Uterine smooth muscle cell (primary cell): ENCODE measurements at places on chromosomes 11 and 22. TPM values are rescaled to one million over a fixed set of nuclear protein-coding genes. Genes with fewer than 3 reads are reported as not detected.

VPREB1 gene
- total RNA-seq = not detected in 2 replicates

KCNJ11 gene
- not detected in 2 replicates for total RNA-seq

OR52I1 gene
- not detected in 2 replicates for total RNA-seq

B4GALNT4 gene
- 1.00 and 1.8 TPM in 2 replicates for total RNA-seq

RIN1 gene
- total RNA-seq = 32.5 and 58.7 TPM in 2 replicates

DCHS1 gene
- 35.2 and 50.1 TPM in 2 replicates for total RNA-seq

NOX4 gene
- 4.0 and 6.7 TPM in 2 replicates for total RNA-seq

LMO1 gene
- total RNA-seq = not detected in 2 replicates

PHF21B gene
- under 0.01 TPM in 1 of 2 replicates, not detected in the other for total RNA-seq

ACTN3 gene
- total RNA-seq = under 0.01 TPM in 1 of 2 replicates, not detected in the other

LRRC32 gene
- total RNA-seq = 7.5 and 35.9 TPM in 2 replicates

SLC22A25 gene
- total RNA-seq = not detected in 2 replicates

CCDC157 gene
- total RNA-seq = 1.6 and 2.5 TPM in 2 replicates

ELFN2 gene
- 0.25 and 1.00 TPM in 2 replicates for total RNA-seq

KCNE3 gene
- 0.22 and 5.2 TPM in 2 replicates for total RNA-seq

HEPN1 gene
- not detected in 2 replicates for total RNA-seq

SEZ6L gene
- total RNA-seq = not detected in 2 replicates

ATP6V1E1 gene
- 146 and 168 TPM in 2 replicates for total RNA-seq

MS4A4A gene
- not detected in 2 replicates for total RNA-seq

UPK3A gene
- not detected in 2 replicates for total RNA-seq

RIMBP3C gene
- total RNA-seq = 0.11 and 0.25 TPM in 2 replicates

ELMOD1 gene
- 1.00 and 1.1 TPM in 2 replicates for total RNA-seq

GNG3 gene
- total RNA-seq = not detected in 2 replicates

BRMS1 gene
- total RNA-seq = 45.5 and 73.5 TPM in 2 replicates

TESMIN gene
- 0.87 and 1.7 TPM in 2 replicates for total RNA-seq

GLB1L2 gene
- total RNA-seq = 0.37 and 0.44 TPM in 2 replicates

C11orf65 gene
- 1.2 and 1.5 TPM in 2 replicates for total RNA-seq

NLRP14 gene
- 0.50 and 0.66 TPM in 2 replicates for total RNA-seq

B3GAT3 gene
- 34.3 and 50.9 TPM in 2 replicates for total RNA-seq

CREB3L1 gene
- 15.5 and 27.1 TPM in 2 replicates for total RNA-seq

CYB5R3 gene
- total RNA-seq = 46.8 and 59.0 TPM in 2 replicates

FOXRED1 gene
- total RNA-seq = 15.2 and 28.2 TPM in 2 replicates

GAS2 gene
- total RNA-seq = 1.4 and 1.6 TPM in 2 replicates

CATSPERZ gene
- not detected in 2 replicates for total RNA-seq

NXPE2 gene
- under 0.01 and 0.11 TPM in 2 replicates for total RNA-seq

CHRNA10 gene
- total RNA-seq = 0.66 and 0.75 TPM in 2 replicates

ACP2 gene
- total RNA-seq = 24.1 and 24.5 TPM in 2 replicates

OR5L1 gene
- not detected in 2 replicates for total RNA-seq

TNRC6B gene
- total RNA-seq = 20.2 and 21.2 TPM in 2 replicates

DBX1 gene
- not detected in 2 replicates for total RNA-seq

MRGPRX4 gene
- not detected in 2 replicates for total RNA-seq

PTPRCAP gene
- total RNA-seq = 0.44 and 0.62 TPM in 2 replicates

SLC36A4 gene
- 12.0 and 17.5 TPM in 2 replicates for total RNA-seq

MMP26 gene
- total RNA-seq = not detected in 2 replicates

KDM4E gene
- under 0.01 TPM in 1 of 2 replicates, not detected in the other for total RNA-seq
